ENCODE measurements at places on chromosomes 2 and 18. TPM values are rescaled to one million over a fixed set of nuclear protein-coding genes. Genes with fewer than 3 reads are reported as not detected.

CD8B2 gene
- total RNA-seq, result not detected

APOB gene
- total RNA-seq, result 0.14 TPM

MEP1B gene
- total RNA-seq, result 0.04 TPM

TRABD2A gene
- total RNA-seq, result 14.0 TPM

OSBPL6 gene
- 5.8 TPM for total RNA-seq

ASB1 gene
- 55.3 TPM for total RNA-seq

TFCP2L1 gene
- total RNA-seq, result 29.7 TPM

LOXL3 gene
- total RNA-seq, result 0.60 TPM

CCL20 gene
- 6.9 TPM for total RNA-seq

PSMA8 gene
- not detected for total RNA-seq

POTEJ gene
- total RNA-seq, result not detected

SERPINB4 gene
- total RNA-seq, result 0.09 TPM

RSAD2 gene
- 0.13 TPM for total RNA-seq

ANKRD62 gene
- not detected for total RNA-seq

SCTR gene
- not detected for total RNA-seq

MBD1 gene
- total RNA-seq, result 35.5 TPM

All from A549 treated with AZD2906 at 1 μM for 4 hours (cell line).